ENCODE measurements at places on chromosomes 2 and 18.
A peak's percentile ranks its signal among the peaks of the same experiment; 100 is the strongest.

DNA sequence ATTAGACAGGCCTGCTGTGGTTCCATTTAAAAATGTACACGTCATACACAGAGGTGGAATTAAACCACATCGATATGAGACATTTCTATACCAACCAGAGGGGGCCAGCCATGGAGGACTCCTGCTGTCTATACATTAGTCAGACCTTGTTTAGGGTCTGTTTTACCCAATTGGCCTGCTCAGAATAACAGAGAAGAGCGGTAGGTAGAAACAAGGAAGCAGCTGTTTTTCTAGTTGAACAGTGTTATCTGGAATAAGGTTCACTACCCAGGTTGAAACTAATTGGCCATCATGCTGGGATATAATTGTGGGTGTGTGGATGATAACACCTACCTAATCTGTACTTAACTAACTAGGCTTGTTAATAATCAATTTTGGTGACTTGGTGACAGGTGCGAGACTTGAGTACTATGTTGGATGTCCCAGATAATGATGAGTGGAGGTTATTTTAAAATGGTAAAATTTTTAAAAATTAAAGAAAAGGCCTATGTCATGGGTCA is 47.5 kb downstream of the RHBDD1 start:
- DNase-seq: no peak

DNA sequence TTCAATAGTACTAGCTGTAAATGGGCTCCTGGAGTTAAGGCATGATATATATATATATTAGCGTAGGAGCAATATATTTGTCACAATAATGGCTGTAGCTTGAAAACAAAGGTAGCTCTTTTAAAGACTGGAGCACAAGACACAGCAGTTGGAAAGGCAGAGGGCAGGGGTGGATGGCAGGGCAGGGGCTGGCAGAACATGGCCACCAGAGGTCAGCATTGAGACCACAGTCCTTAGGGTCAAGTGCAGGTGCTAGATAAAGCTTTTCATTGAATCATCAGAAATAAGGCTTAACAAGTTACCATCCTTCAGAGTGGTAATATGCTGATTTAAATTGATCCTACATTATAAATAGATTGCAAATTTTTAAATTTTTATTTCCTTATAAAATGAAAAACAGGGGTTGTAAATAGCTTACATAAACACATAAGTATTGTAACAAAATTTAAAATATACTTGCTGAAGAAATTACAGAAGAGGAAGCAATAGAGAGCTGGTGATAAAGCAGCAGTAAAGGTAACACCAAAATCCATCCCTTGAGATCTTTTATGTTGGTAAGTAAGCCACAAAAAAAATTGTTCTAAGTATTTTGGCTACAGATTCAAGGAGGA is 161.2 kb upstream of the PIEZO2 start:
- peak; percentile 49 for DNase-seq

DNA sequence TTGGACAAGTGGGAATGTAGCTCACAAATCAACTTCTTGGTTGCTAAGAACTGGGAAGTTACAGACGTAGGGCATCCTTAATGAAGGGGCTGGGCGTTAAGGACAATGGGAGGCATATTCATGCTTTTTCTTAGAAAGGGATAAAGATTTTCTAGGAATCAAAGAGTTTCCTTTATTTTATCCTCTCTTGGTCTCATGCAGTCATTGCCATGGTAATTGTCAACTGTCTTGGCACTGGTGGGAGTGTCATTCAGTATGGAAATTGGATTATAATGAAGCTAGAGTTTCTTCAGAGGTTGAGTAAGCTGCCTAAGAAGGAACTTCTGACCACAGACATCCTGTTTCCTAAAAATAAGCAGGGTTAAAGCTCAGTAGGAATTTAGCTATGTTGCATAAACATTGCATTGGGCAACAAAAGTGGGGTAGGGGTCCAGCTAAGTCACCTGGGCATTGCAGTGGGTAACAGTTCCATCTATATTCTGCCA is 114.0 kb downstream of the LYPD6B start:
- peak; percentile 67 for DNase-seq

DNA sequence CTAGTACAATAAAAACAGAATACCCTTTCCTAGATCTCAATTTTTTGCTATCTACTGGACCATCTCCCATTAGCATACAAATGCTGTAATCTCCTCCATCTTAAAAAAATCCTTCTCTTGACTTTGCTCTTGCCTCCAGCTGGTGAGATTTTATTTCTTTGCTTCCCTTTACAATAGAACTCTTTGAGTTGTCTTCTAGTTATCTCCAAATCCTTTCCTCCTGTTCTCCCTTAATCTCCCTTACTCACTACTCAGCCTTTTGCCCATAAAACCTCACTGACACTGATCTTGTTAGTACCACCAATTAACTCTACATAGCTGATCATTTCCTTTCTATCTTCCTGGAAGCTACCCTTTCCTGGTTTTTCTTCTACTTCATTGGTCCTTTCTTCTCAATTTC is 63.5 kb upstream of the FRZB start:
- DNase-seq: no peak

All from AG10803 (cell line).